ENCODE measurements at places on chromosomes 1 and 21.

GRCh38 chr1:1079408-1080121 is 5.5 kb upstream of the RNF223 start:
- peak; percentile 61 for DNase-seq

- no peak for DNase-seq
Measured at GRCh38 chr1:3055051-3055450, 14.0 kb upstream of the PRDM16 start.

DNA sequence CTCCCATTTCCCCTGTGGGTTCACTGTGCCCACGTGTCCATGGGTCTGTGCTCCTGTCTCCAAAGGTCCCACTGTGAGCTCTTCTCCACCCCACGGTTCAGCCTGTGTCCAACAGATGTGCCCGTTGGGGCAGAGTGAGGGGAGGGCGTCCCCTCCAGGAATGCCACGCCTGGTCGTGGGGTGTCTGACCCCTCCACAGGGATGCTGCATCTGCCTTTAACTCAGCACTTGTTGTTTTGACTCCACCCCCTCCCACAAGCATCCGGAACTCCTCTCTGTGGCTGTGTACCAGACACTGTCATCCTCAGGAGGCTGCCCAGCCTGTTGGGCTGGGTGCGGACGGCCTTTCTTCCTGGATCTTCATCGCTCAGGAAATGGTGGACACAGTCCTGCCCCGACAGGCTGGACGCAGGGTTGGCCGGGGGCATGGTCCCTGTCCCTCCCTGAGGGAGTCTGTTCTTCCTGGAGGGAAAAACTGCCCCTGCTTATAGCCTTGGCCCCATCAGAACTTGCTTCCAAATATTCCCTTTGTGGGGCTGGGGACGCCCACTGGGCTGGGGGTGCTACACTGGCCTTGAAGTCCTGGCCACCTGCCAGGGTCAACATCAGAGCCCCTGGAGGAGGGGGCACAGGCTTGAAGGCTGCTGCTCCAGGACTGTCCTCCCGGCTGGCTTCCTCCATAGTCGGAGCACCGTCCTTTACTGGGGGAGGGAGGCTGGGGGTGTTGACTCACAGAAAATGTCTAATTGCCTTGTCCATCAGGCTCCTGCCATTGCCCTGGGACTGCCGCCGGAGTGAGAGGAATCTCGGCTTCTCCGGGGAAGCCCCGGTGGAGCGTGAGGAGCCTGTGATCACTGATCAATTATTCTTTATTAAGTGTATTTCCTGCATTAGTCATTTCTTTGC is 182.0 kb upstream of the C1orf174 start:
- DNase-seq, result no peak

- DNase-seq, result no peak
Measured at GRCh38 chr1:105556266-105556665, 1500.2 kb upstream of the PRMT6 start.

DNA sequence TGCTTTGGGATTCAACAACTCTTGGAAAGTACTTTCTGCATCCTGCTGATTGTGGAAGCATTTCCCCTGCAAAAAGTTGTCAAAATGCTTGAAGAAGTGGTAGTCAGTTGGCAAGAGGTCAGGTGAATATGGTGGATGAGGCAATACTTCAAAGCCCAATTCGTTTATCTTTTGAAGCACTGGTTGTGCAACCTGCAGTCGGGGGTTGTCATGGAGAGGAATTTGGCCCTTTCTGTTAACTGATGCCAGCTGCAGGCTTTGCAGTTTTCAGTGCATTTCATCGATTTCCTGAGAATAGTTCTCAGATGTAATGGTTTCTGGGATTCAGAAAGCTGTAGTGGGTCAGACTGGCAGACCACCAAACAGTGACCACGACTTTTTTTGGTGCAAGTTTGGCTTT is 47.6 kb upstream of the GJA5 start:
- no peak for DNase-seq

- no peak for DNase-seq
Measured at GRCh38 chr1:213376862-213377372, 325.9 kb downstream of the RPS6KC1 start.

DNA sequence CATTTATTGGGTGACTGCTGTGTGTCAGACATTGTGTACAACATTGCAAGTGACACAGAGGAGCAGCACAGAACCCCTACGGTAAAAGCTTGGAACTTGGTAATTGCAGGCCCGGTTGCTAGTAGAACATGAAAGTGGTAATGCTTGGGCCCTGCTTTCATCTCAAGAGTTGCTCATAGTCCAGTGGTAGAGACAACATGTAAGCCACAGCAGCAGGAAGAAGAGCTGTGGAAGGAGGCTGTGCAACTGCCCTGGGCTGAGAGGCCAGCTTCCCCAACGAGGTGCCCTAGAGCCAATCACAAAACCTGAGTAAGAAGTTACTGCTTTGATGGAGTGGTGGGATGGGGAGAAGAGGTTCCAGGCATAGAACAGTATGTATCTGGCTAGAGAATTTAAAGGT is 18.4 kb downstream of the CNIH4 start:
- no peak for DNase-seq

DNA sequence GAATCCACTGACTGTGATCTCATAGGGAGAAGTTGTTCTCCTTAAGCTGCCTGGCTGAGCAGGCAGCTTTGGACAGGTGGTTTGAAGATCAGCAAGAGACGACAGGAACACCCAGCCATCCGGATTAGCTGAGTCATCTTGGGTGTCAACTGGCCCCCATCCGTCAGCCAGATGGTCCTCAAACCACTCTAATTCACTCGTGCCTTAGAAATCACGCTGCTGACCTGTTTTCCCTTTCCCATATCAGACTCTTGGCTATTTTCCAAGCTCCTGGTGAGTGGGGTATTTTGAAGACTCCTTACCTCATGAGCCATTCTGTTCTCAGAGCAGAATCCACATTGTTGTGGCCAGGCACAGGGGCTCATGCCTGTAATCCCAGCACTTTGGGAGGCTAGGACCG is 149.1 kb upstream of the L1TD1 start:
- peak; percentile 56 for DNase-seq

DNA sequence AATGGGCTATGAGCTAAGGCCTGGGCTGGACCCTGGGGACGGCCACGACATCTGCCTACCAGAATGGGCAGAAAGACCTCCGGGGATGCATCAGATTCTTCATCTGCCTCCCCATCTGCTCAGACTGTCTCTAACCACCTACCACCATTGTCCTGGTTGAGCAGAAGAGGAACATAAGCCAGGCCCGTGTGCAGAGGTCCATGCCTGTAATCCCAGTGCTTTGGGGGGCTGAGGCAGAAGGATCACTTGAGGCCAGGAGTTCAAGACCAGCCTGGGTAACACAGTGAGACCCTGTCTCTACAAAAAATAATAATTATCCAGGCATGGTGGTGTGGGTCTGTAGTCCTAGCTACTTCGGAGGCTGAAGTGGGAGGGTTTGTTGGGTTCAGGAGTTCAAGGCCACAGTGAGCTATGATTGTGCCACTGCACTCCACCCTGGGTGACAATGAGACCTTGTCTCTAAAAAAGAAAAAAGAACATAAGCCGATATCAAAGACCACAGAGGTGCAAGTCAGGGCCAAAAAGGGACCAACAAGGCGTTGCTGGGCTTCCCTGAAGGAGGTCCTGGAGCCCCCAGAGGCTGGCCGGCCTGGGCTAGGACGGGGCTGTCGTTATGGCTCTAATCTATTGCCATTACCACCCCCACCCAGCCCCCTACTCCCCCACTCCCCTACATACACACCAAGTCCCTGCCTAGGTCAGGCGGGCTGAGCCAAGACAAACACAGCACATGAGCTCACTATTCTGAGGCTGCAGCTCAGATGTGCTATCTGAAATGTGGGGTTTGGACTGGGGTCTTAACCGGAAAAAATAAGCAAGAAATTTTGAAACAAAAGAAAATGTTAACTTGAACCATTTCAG is 239.2 kb upstream of the RAB4A start:
- no peak for DNase-seq

GRCh38 chr1:25608488-25609178 is 8.0 kb upstream of the MAN1C1 start:
- DNase-seq, result no peak

DNA sequence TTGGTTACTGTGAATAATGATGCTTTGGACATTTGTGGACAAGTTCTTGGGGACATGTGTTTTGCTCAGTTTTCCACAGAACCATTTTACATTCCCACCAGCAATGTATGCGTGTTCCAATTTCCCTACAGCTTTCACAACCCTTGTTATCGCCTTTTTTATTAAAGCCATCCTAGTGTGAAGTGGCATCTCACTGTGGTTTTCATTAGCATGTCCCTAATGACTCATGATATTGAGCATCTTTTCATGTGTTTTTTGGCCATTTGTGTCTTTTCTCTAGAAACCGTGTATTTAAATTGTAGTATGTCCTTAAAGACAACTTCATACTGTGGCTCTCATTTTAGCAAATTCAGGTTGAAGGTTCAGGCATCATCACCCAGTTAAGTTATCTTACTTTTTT is 132.1 kb downstream of the TGFBR3 start:
- no peak for DNase-seq
